ENCODE measurements at places on chromosomes 4 and X. TPM values are rescaled to one million over a fixed set of nuclear protein-coding genes. Genes with fewer than 3 reads are reported as not detected.

The AMELX gene
- total RNA-seq, result not detected

The RS1 gene
- total RNA-seq, result not detected

The CXCL11 gene
- not detected for total RNA-seq

The PALLD gene
- 18.4 TPM for total RNA-seq

The PRRG3 gene
- total RNA-seq, result not detected

The TSPAN7 gene
- total RNA-seq, result 1.5 TPM

The GUCY1B1 gene
- total RNA-seq, result 4.5 TPM

The LDOC1 gene
- total RNA-seq, result 11.2 TPM

The NELFA gene
- 10.4 TPM for total RNA-seq

The F11 gene
- not detected for total RNA-seq

The MSMO1 gene
- 84.3 TPM for total RNA-seq

The XAGE3 gene
- not detected for total RNA-seq

The SLC26A1 gene
- total RNA-seq, result not detected

The TRIM75 gene
- not detected for total RNA-seq

The CNKSR2 gene
- under 0.01 TPM for total RNA-seq

The COQ2 gene
- total RNA-seq, result 12.3 TPM

The NALF2 gene
- not detected for total RNA-seq

The PPP1R2C gene
- not detected for total RNA-seq

The RBM3 gene
- total RNA-seq, result 385 TPM

The PHOX2B gene
- total RNA-seq, result not detected

The GPRIN3 gene
- 0.18 TPM for total RNA-seq

The L1CAM gene
- 8.6 TPM for total RNA-seq

The SLC6A14 gene
- total RNA-seq, result not detected

The HTRA3 gene
- 14.6 TPM for total RNA-seq

The UGT2A1 gene
- total RNA-seq, result 0.16 TPM

The PABPC5 gene
- total RNA-seq, result 1.6 TPM

The FOXO4 gene
- 4.7 TPM for total RNA-seq

The PRDM5 gene
- total RNA-seq, result 3.8 TPM

The DGKK gene
- total RNA-seq, result not detected

The HHIP gene
- total RNA-seq, result 27.4 TPM

The UBA1 gene
- 132 TPM for total RNA-seq

The VEGFD gene
- not detected for total RNA-seq

The HSFX3 gene
- not detected for total RNA-seq

The NPY5R gene
- not detected for total RNA-seq

The RAB40AL gene
- total RNA-seq, result not detected

The SORCS2 gene
- 0.16 TPM for total RNA-seq

The NBDY gene
- total RNA-seq, result 19.1 TPM

The MAGEE2 gene
- total RNA-seq, result not detected

The CXXC4 gene
- not detected for total RNA-seq

The SMPX gene
- not detected for total RNA-seq

The ANXA10 gene
- total RNA-seq, result 1.6 TPM

The DDIT4L gene
- total RNA-seq, result 1.6 TPM

The POLN gene
- 3.7 TPM for total RNA-seq

The USP38 gene
- total RNA-seq, result 11.3 TPM

The SLITRK4 gene
- total RNA-seq, result 5.2 TPM

The TNMD gene
- not detected for total RNA-seq

The NAA11 gene
- total RNA-seq, result not detected
